ENCODE measurements at places on chromosomes 5 and 9.
A peak's percentile ranks its signal among the peaks of the same experiment; 100 is the strongest.

DNA sequence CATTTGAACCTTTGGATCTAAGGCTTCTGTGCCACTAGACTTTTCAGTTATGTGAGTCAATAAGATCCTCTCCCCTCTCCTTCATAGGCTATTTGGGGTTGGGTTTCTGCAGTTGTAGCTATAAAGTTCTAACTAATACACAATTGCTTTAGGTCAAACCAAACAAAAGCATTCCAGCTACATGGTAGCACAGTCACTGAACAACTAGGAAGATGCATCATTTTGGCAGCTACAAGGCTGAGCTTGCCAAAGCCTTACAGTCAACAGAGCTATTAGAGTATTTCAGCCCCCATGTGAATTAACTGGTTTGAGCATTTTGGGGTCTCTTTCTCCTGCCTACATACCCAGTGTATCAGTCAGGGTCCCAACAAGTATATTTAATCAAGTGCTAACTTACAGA is 234.6 kb downstream of the ZNF608 start:
- DNase-seq, result no peak

DNA sequence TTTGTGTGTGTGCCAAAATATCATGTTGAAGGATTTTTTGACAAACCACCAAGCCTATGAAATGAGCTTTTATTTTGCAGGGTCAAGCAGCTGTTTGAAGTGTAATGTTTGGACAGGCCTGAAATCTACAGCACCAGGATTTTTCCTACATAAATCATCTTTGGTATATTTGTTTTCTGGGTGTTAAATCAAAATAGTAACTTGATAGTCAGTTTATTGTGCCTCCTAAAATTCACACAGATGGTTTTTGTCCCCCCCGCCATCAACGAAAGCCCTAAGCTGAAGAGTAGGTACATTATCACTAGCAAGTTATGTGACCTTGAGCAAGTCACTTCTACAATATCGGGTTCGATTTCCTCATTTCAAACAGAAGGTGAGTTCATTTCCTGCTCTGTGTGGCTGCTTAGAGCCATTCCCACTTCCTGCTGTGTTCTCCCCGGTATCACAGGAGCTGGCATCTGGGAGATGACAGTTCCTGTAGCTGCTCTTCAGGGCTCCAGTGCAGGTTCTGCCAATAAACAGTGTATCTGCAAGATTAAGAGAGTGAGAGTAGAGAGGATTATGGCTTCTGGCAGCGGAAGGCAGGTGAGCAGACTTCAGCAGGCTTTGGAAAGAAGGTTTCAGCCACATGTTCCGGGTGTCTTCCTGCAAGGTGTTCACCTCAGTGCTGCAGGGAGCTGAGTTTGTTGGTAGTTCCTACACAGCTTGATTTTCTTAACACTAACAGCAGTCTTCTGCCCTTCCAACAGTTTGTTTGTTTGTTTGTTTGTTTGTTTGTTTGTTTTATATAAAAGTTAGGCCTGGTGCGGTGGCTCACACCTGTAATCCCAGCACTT is 48.4 kb upstream of the GNE start:
- DNase-seq, result peak; percentile 27

DNA sequence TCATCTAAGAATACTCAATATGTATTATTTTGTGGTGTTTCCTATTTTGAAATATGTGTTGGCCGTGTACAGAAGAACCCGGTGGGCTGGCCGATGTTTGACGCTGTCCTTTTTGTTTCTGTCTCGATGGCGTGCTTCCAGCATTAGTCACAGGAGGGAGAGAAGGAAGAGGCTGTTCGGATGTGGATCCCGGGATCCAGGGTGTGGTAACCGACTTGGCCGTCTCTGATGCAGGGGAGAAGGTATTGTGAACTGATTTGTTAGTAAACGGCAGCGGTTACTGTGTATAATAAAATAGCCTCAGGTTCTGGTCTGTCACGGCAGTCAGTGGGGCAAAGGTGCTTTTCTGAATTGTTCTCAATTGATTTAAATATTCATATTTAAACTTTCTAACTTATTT is 275.0 kb downstream of the ARHGEF28 start:
- no peak for DNase-seq

GRCh38 chr5:176497852-176498251 is 39.4 kb downstream of the RNF44 start:
- no peak for DNase-seq

DNA sequence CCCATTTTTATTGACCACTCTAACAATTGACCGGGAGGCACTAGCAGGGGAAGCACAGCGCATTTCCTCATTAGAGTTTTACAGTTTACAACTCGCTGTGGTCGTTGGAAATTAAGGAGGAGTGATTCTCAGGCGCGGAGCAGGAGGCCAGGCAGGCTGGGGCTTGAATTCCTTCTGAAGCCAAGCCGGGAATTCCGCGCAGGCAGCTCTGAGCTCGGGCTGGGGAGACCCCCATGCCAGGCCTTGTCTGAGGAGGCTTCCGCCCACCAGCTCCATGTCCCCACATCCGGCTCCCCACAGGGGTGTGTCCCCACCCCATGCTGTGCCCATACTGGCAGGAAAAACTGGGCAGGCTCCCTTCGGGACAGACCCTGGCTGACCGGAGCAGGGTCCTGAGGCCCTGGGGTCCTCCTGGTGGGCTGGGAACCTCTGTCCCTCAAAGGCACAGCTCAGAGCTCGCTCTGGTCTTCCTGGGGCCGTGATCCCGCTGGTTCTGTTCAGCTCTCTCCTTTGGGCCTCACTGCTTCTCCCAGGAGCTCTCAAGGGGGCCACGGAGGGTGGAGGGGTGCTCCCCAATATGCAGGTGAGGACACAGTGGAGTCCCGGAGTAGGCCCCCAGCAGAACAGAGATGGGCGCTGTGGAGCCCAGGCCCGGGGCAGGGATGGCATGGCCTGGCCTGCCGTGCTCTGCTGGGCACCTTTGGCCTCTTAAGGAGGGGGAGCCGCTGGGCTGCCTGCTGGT is 1.3 kb upstream of the NRARP start:
- no peak for DNase-seq

DNA sequence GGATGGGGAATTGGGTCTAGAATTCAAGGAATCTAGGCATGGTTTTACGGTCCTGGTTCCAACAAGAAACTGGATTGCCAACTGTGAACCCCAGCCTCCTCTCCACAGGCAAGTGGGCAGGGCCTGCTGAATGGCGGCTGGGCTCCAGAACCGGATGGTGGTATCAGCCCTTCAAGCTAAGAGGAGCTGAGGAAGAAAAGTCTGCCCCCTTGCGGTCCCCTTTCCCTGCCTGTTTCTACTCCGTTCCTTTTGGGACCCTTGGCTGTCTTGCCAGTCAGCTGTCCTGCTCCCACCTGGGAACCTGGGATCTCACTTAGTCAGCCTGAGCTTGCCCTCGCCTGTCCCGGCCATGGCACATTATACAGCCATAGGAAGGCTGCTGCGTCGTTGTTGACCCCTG is 234.4 kb upstream of the DAPK1 start:
- no peak for DNase-seq

DNA sequence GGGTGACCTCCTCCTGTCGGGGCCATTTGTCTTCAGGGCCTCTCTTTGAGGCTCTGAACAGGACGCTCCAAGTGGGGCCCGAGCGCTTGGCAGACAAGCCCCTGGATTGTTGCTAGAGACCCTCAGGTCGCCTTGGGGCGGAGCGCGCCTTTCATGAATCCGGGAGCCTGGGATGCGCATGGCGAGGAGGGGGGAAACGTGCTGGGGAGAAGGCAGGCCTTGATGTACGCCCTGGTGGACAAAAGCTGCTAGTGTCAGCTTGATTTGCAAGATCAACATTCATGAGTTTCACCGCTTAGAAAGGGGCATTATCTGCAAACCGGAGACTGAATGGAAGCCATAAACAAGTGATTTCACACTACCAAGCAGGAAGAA is 226.3 kb downstream of the SMARCA2 start:
- DNase-seq, result no peak

GRCh38 chr5:78320401-78320800 is 25.9 kb upstream of the AP3B1 start:
- DNase-seq, result no peak

GRCh38 chr5:53011233-53011632 is 22.1 kb downstream of the ITGA2 start:
- no peak for DNase-seq

DNA sequence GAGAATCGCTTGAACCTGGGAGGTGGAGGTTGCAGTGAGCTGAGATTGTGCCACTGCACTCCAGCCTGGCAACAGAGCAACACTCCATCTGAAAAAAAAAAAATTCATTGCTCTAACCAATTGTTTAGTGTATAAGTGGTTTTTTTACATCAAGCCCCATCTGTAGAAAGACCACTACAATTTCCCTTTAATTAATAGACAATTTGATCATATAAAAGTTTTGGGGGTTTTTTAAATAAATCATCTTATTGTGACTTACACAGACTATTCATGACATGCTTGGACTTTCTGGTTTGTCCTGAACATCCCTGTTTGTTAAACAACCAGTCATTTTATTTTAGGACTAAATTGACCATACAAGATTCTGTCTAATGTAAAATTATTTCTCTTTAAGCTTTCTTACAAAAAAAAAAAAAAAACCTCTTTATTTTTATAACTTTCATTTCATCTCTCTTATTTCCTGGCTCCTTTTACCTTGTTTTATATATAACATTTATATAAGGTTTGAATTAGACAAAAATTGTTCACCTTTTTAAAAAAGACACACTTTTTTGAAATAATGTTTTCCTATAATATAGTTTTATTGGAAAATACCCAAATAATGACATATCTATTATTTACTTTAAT is 9.8 kb upstream of the FANCC start:
- DNase-seq, result no peak

DNA sequence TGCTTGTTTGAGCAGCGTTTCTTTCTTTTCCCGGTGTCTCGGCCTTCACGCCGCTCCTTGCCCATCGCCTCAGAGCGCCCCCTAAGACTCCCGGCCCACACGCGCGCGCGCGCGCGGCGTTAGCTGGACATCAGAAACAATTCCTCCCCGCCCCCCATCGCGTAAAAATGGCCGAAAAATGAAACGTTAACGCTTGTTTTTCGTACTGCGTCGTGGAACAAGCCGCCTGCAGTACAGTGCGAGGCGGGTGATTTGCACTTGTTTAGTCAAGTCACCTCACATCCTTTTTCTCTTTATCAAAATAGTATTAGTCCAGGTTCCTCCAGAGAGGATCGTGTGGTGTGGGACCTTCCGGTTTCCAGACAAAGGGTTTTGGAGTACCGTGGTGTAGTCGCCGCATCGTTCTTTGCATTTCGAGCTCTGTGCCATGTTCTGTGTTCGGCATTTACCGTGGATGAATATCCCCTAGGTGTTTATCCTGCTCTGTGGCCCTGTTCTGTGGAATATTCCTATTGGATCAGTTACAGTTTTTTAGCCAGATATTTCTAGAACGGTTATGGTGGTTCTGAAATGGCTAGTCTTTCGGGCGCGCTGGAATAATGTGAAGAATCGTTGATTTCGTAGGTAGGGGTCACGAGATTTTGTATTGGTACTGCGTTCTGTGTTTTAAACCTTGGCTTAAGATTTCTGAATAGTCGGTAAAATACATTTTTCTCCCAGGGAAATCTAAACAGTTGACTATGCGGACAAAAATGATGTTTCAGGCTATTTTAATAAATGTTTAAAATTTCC is 1.0 kb downstream of the MATR3 start:
- no peak for DNase-seq

GRCh38 chr9:126149661-126150060 is 177.0 kb upstream of the MVB12B start:
- DNase-seq, result no peak

GRCh38 chr5:40074826-40075225 is 604.9 kb upstream of the PTGER4 start:
- DNase-seq, result no peak

DNA sequence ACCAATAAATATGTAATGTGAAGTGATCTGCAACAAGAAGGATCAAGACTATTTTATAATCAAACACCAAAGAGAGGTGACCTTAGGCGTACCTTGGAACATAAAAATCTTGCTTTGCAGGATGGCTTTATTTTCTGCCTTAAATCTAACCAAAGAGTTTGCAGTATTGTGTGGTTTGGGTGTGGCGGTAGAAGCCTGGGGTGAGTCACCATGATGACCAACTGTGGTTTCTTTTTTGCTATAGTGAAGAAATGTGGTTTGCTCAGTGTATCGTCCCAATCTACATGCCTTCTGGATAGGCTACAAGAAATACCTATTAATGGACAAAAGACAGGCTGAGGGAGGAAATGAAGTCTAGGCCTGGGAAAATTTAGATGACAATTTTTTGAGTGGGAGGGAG is 5.1 kb upstream of the CAST start:
- peak; percentile 77 for DNase-seq

Measured in activated CD4-positive, alpha-beta T cell treated with anti-CD3 and anti-CD28 coated beads, Interleukin-2, Interleukin-4, amounts not matched to agents 100 ng/mL and 50 ng/mL, durations not matched to agents 16 hours and 8 hours (primary cell).